ENCODE measurements at places on chromosomes 5 and 9. TPM values are rescaled to one million over a fixed set of nuclear protein-coding genes. Genes with fewer than 3 reads are reported as not detected.

- no peaks in the 10 kb centered on the region for H3K4me1 ChIP-seq
- no peak overlapping the region for H3K4me3 ChIP-seq
- no peaks in the 10 kb centered on the region for H3K36me3 ChIP-seq
- no peak overlapping the region for H3K27ac ChIP-seq
Measured at GRCh38 chr5:81762401-81762800, 11.5 kb upstream of the SSBP2 start.

The SLC34A1 gene
- total RNA-seq, result not detected

DNA sequence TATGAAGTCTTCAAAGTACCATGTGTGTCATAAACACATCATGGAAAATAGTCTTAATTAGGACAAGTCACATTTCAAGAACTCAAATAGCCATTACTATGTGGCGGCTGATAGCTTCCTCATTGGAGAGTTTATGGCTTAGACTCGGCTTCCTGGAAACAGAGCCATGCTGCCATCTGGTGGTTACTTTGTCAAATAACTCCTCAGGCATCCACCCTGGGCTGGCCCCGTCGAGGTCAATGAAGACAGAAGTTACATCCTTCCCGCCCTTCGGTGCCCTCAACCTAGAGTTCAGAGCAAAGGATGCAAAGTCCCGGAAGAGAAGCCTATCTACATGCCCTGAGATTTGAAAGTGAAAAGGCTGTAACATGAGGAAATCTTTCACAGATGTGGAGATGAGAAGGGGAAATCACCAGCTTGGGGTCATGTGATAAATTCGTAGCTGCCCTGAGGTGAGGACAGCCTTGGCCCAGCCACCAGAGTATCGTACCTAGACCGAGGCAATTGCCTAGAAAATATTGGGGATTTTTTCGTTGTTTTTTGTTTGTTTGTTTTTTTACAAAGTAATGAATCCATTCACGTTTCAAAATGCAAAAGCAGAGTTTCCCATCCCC lies 45.5 kb upstream of the ZNF169 start:
- DNase-seq, result peak; percentile 77
- peaks cover 9% of the 10 kb centered on the region for H3K4me1 ChIP-seq
- peaks cover 6% of the 10 kb centered on the region for H3K27me3 ChIP-seq
- no peak overlapping the region for H3K4me3 ChIP-seq

The DNM1 gene
- total RNA-seq, result 21.6 TPM

- peak overlapping the region; percentile 97 for H3K27ac ChIP-seq
- H3K4me3 ChIP-seq, result peak overlapping the region; percentile 90
- DNase-seq, result peak; percentile 50
- H3K27me3 ChIP-seq, result no peaks in the 10 kb centered on the region
Measured at GRCh38 chr5:80408484-80409366, 861 bp downstream of the ZFYVE16 start.

DNA sequence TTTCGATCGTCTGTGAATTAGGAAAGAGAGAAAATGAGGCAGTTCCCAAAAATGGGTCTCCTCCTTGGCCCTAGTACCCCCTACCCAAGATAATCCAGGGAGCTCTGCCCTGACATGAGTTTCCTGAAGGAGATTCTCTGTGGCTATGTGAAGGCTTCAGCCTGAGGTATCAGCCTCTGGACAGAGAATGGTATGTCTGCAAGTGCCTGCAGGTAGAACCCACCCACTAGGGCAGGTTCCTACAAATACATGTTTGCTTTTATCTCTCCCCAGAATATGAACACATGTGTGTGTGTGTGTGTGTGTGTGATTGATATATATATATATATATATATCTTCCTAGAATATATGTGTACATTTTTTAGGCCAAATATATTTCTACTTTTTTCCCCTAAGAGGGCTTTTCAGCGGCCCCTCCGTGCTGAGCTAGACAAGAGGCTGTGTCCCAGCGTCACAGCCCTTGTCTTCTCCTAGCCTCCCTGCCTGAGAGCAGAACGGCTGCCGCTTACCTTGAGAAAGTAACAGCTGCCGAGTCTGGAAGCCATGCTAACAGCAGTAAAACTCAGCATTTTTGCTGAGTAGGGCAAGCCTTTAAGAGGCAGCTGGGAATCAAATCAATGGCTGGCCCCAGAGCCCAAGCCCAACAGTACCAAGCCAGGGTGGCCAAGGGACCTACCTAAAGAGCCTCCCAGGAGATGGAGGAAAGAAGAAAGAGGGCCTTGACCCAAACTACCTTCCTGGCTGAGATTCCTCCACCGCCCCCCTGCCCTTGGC lies 2.1 kb downstream of the BRINP1 start:
- H3K27me3 ChIP-seq, result peaks cover 58% of the 10 kb centered on the region
- H3K36me3 ChIP-seq, result no peaks in the 10 kb centered on the region
- no peak overlapping the region for H3K4me3 ChIP-seq
- peaks cover 14% of the 10 kb centered on the region for H3K4me1 ChIP-seq

DNA sequence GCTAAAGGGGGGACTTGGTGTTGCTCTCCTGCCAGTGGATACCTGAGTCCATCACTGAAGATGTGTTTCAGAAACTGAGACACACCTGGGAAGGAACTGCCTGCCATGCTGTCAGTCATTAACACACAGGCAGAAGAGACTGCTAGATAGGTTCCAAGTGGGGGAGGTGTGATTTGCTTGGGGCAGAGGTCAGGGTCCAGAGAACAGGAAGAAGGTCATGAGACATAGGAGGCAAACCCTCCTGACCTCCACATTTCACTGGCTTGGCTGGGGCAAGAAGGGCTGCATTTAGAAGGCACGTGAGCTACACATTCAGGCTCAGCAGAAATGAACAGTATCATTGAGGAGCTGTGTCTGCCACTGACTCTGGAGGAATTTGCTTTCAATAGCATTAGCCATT lies 215.8 kb downstream of the HSPA4 start:
- no peak for DNase-seq
- no peaks in the 10 kb centered on the region for H3K36me3 ChIP-seq
- no peak overlapping the region for H3K4me3 ChIP-seq
- no peak overlapping the region for H3K27ac ChIP-seq
- H3K27me3 ChIP-seq, result no peaks in the 10 kb centered on the region

- H3K36me3 ChIP-seq, result no peaks in the 10 kb centered on the region
- no peak overlapping the region for H3K4me3 ChIP-seq
- H3K27me3 ChIP-seq, result no peaks in the 10 kb centered on the region
- DNase-seq, result no peak
Measured at GRCh38 chr9:84456527-84456926, 116.0 kb upstream of the SLC28A3 start.

- H3K4me1 ChIP-seq, result no peaks in the 10 kb centered on the region
- H3K27me3 ChIP-seq, result no peaks in the 10 kb centered on the region
- H3K27ac ChIP-seq, result no peak overlapping the region
- H3K4me3 ChIP-seq, result no peak overlapping the region
- no peaks in the 10 kb centered on the region for H3K36me3 ChIP-seq
Measured at GRCh38 chr5:144227363-144227999, 56.8 kb downstream of the KCTD16 start.

The ZDHHC11B gene
- total RNA-seq, result 42.4 TPM

GRCh38 chr9:89543621-89544278 lies 45.8 kb upstream of the SEMA4D start:
- no peaks in the 10 kb centered on the region for H3K36me3 ChIP-seq
- H3K27ac ChIP-seq, result no peak overlapping the region
- H3K4me1 ChIP-seq, result peaks cover 3% of the 10 kb centered on the region
- DNase-seq, result no peak
- H3K4me3 ChIP-seq, result no peak overlapping the region

DNA sequence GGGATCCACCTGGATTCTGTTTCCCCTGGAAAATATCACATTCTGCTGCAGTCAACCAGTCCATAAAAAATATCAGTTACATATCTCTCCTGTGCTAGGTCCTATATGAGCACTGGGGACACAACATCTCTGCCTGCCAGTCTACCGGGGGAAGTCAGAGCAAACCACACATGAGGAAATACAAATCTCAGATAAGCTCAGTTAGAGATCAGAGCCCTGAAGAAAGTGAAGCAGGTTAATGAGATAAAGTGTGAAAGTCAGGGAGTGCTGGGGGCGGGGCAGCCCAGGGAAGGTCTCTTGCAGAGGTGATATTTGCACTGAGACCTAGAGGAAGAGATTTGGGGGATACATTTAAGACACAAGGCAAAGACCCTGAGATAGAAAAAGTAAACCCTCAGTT lies 67.8 kb upstream of the SLC1A1 start:
- DNase-seq, result peak; percentile 43
- peaks cover 5% of the 10 kb centered on the region for H3K4me1 ChIP-seq
- H3K27ac ChIP-seq, result no peak overlapping the region
- no peaks in the 10 kb centered on the region for H3K27me3 ChIP-seq

- H3K4me1 ChIP-seq, result peaks cover 20% of the 10 kb centered on the region
- no peak overlapping the region for H3K4me3 ChIP-seq
- no peaks in the 10 kb centered on the region for H3K36me3 ChIP-seq
- DNase-seq, result peak; percentile 40
- peak overlapping the region; percentile 52 for H3K27ac ChIP-seq
Measured at GRCh38 chr9:114220061-114220541, 64.8 kb downstream of the COL27A1 start.

- H3K36me3 ChIP-seq, result no peaks in the 10 kb centered on the region
- H3K27me3 ChIP-seq, result no peaks in the 10 kb centered on the region
- H3K4me1 ChIP-seq, result peaks cover 21% of the 10 kb centered on the region
- no peak overlapping the region for H3K4me3 ChIP-seq
Measured at GRCh38 chr5:14309878-14310531, 166.9 kb downstream of the TRIO start.
